ENCODE measurements at places on chromosomes 2 and 18.

GRCh38 chr18:29749704-29750103 is 1292.8 kb downstream of the DSC3 start:
- DNase-seq: no peak

DNA sequence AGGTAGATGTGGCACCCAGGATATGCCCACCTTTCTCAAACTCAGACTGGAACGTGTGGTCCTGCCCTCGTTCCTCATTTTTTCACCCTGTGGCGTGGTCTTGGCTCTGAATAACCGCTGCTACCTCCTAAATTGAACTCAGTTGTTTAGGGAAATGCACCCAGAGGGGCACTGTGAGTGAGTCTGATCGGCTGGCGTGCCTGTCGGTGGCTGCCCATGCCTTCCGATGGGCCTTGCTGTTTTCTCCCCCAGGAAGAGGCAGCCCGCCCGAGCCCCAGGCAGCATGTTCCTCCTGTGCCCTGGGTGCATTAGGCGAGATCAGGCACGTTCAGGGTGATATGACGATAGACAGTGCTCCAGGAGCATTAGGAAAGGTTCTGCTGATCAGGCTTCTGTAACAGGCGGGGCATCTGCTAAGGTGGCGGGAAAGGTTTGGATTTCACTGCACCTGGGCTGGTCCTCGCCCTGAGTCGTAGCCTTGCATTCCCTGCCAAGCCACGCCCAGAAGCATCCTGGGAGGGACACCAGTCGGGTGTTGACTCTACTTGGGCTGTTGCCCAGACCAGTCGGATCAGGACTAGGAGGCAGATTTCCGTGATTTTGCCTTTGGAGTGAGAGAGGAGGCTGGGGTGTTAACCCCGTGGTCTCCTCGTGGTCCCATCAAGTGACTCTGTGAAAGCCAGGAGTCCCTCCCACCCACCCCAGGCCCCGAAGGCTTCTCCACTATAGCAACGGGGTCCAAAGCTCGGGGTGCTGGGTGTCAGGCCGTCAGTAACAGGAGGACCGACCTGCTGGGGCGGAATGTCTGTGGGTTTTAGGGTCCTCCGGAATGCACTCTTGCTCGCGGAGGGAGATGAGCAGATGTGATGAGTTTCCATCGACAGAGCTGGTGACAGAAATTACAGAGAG is 75.1 kb downstream of the SH3BP4 start:
- DNase-seq: no peak

DNA sequence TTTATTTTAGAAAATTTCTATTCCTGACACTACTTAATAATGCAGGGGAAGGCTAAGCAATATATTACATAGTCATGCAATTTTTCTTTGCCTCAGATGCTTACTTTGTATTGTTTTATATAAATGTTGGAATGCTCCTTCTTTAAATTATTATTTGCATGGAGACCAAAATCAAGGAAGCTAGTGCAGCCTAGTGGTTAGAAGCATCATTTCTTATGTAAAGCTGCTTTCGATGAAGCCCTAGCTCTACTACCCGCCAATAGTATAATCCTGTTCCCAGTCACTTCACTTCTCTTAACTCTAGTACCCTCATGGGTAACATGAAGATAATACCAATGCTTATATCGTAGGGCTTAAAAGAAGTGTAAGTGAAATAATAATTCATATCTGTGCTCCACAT is 198.9 kb downstream of the LRATD1 start:
- no peak for DNase-seq

DNA sequence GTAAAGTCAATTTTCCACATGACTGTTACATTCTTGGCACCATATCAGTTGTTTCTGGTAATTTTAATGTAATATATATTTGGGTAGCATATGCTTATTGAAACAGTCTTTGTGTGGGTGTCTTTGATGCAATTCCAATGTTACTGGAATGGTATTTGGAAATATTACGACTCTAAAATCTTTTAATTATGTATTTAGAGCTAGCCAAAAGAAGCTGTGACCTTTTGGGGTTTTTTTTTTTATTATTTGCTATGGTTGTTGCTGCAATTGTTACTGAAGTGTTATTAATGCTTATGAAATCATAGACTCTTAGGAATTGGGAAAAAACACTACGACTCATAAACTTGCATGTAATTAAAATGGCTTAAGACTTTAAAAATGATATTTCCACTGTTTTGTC is 95.9 kb downstream of the AOX1 start:
- no peak for DNase-seq

DNA sequence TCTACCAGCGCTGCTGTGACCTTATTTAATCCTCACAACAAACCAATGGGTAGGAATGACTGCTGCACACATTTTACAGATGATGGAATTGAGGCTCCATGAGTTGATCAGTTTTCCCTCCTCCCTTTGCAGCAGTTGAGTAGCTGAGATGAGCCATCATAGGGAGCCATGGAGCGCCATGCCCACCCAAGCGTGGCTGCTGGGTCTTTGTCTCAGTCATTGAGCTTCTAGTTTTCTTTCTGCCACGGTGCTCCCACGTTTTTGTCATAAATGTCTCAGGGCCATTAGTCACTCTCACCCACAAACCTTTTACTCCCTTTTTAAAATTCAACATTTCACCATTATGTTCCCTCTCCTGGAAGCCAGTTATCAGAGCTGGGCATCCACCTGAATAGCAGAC is 45.8 kb downstream of the TMEM17 start:
- no peak for DNase-seq

DNA sequence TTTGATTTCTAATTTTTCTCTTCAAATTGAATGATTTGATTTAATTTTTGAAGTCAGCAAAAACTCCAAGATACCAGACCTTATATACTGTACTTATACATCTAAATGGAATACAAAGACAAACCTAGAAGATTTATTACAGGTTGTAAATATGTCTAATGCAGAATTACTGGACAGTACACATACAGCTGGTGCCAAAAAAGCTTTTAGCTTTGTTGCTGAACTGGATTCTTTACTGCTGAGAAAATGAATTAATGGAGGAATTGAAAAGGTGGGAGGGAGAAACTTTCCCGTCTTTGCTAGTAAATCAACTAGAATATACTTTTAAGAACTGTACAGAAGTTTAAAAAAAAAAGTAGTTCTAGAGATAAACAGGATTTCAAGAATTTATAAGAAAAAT is 17.5 kb downstream of the C1D start:
- DNase-seq: no peak

- no peak for DNase-seq
Observed at GRCh38 chr18:29096079-29096770, 919.3 kb upstream of the CDH2 start.

- no peak for DNase-seq
Observed at GRCh38 chr2:226580403-226580802, 219.2 kb downstream of the IRS1 start.

DNA sequence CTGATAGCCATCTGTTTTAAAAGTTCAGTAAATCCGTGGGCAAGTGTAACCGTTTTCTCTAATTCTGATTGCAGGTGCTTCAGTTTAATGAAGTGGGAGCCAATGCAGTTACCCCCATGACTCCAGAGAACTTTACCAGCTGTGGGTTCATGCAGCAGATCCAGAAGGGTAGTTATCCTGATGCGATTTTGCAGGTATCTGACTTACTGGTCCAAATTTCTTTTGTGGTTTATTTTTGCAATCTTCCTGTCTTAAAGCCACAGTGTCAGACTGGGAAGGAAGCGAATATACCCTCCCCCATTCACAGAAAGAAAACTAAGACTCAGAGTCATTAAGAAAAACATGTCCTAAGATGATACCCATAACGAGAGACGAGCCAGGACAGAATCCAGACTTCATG is 7.7 kb downstream of the SERPINB2 start:
- DNase-seq: no peak

GRCh38 chr2:17313261-17313660 is 205.0 kb downstream of the RAD51AP2 start:
- no peak for DNase-seq

DNA sequence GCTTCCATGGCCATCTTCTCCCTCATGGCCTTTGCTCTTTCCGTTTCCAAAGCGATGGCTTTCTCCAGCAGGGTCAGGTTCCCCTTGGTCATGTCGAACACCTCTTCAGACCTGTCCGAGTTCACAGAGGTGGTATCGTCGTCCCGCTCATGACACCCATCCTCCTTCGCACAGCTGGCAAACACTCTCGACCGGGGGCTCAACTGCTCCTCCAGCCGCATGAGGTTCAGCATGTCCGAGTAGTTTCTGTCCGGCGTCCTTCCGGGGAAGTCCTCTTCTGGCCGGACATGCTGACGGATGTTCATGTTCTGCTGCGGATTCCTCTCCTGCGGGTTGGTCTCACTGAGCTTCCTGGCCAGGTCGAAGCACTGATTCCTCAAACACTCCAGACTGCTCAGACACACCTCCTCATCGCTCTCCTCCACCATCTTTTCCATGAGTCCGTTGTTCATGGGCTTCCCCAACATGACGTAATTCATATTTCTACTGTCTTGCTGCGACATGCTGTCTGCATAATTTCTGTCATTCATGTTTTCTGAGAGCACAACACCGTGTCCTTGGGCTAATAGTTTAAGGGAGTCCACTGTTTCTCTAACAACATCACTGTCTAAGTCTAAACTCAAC is 178.2 kb upstream of the PXDN start:
- no peak for DNase-seq

DNA sequence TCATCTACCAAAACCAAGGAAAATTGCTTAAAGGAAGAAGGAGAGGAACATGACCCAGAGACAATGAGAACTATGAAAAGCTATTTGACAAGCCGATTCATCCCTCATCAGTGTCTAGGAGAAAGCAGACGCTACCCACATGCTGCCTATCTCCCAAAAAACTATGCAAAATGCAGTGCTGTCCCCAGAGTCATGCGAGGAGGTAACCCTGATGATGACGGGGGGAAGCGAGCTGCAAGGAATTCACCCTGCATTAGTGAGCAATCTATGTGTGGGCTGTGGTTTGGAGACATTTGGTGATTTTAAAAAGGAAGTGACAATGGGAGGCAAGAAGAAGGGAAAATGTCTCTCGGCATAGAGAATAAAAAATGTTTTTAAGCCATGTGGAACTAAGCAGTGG is 472.7 kb downstream of the CMPK2 start:
- no peak for DNase-seq

GRCh38 chr18:77209587-77209986 is 40.1 kb upstream of the GALR1 start:
- DNase-seq: no peak

- DNase-seq: no peak
Observed at GRCh38 chr18:35635170-35635569, 53.6 kb downstream of the GALNT1 start.

GRCh38 chr18:66196805-66197204 is 407.1 kb downstream of the CDH19 start:
- no peak for DNase-seq

DNA sequence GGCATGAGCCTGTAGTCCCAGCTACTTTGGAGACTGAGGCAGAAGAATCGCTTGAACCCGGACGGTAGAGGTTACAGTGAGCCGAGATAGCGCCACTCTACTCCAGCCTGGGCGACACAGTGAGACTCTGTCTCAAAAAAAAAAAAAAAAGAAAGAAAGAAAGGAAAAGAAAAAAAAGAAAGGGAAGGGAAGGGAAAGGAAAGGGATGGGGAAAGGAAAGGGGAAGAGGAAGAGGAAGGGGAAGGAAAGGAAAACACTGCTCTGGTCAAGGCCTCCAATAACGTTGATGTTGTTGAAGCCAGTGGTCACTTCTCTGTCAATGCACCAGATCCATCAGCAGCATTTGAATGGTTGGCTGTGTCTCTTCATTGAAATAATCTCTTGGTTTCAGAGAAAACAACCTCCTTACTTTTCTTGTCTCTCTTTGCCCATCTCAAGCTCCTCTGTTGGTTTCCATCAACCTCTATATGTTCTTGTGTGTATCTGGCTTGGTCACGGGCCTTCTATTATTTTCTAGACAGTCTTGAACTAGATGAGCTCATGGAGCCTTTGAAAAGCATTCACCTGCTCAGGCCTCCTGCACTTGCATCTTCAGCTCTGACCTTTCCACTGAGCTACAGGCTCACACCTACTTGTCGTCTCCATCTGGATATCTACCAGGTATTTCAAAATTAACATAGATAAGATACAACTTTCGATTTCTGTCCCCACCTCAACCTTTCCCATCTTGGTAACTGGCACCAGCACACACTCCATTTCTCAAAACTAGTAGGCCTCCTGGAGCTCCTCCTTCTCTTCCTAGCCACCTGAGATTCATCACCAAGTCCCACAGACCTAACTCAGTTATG is 69.4 kb upstream of the LAPTM4A start:
- DNase-seq: no peak

- no peak for DNase-seq
Observed at GRCh38 chr2:130186391-130186790, 4.3 kb downstream of the MZT2B start.

DNA sequence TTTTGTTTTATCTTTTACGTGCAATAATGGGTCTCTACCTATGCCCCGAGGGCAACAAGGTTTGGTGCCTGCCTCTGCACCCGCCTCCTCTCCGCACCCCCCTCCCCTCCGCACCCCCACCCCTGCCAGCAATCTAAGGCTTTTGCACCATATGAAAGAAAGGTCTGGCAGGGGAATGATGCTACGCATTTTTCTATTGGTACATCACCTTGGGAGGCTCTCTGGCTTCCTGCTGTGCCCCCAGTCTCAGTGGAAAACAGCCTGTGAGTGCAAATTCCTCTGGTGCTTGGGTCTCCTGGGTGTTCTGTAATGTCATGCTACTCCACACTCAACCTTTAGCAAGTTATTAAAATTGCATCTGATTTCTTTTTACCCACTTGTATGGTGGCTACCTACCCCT is 161.3 kb upstream of the SMAD7 start:
- no peak for DNase-seq

DNA sequence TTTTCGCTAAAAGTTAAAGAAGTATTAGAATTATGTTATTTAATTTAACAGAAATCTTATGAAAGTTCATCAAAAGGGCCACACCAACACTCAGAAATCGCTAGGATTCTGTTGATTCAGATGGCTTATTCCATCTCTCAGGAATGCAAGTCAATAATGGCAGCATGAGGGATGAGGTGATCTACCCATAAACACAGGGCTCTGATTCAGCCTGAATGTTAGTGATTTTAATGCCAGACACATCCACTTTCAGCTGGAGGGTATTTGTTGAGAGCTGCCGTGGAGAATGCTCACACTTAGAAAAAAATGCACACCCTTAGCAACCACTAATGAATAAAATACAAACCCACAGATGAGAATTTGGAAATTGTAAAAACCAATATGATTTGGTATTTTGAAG is 173.3 kb upstream of the ERBB4 start:
- DNase-seq: no peak

- no peak for DNase-seq
Observed at GRCh38 chr2:71336802-71337201, 5.2 kb downstream of the ZNF638 start.

DNA sequence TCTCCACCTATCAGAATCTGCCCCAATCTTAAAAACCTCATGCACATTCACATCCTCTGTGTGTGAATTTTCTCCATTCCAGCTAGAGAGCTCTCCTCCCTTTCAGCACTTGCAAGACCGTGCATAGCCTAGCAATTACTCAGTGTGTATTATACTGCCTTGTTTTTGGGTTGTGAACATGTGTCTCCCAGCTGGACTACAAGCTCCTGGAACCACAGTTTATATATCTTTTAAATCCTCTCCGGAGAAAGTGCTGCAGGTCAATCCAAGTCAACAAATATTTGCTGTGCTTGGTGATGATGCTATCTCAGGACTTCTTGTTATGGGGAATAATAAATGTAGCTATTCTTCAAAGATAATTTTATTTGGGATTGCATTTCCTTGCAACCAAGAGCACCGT is 58.2 kb upstream of the MEX3C start:
- DNase-seq: no peak

GRCh38 chr18:14930076-14930475 is 182.1 kb downstream of the ANKRD30B start:
- DNase-seq: no peak

All from CD4-positive, alpha-beta T cell treated with Interleukin-21 for 1 hour (primary cell).